Myocyte (in vitro differentiated cells): ENCODE measurements at places on chromosomes 16 and 17.

DNA sequence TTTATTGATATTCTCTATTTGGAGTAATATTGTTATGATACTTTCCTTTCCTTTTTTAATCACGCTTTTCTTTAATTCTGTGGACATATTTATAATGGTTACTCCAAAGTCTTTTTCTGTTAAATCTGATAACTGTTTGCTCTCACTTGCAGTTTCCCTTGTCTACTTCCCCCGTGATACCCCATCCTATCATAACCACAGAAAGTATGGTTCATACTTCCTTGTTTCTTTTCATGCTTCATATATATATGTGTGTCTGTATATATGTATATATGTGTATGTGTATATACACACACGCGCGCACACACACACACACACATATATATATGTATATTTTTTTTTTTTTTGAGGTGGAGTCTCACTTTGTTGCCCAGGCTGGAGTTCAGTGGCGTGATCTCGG, 23.5 kb downstream of the SPECC1 start:
- no peak for DNase-seq

GRCh38 chr17:31527606-31528005, 136.1 kb downstream of the RAB11FIP4 start:
- DNase-seq = no peak

DNA sequence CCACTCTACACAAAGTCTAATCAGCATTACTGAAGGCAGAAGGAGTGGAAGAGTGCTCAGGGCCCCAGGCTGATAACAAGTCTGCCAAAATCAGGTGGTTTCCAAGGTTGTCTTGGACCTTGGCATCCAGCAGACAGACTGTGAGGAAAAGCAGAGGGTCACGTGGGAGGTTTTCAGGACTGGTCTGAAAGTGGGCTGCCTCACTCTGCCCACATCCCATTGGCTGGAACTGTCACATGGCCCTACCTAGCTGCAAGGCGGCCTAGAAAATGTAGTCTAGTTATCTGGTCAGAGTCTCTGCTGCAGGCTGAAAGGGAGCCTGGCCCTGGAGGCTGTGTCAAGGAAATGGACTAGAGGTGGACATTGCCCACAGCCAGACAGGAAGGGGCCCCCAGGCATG, 310.7 kb upstream of the ASIC2 start:
- DNase-seq = no peak

GRCh38 chr16:80122115-80122514, 418.7 kb upstream of the DYNLRB2 start:
- no peak for DNase-seq

DNA sequence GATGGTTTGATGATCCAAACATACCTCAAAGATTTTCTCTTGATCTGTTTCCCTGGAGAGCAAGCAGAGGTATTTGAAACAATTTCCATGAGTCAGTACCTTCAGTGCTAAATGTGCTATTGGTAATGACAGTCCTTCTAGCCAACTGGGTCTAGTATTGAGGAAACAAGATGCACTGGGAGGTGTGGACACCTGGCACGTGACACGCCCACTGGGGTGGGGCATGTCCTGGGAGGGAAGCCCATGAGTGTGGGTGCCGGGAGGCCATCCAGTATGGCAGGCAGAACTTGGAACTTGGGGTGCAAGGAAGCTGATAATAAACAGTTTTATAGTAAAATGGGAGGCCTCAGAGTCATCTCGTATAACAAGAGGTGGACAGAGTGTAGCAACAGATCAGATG, 17.9 kb upstream of the AKAP1 start:
- DNase-seq = peak; percentile 17

GRCh38 chr17:78908426-78908825, 5.4 kb upstream of the CEP295NL start:
- DNase-seq = no peak

DNA sequence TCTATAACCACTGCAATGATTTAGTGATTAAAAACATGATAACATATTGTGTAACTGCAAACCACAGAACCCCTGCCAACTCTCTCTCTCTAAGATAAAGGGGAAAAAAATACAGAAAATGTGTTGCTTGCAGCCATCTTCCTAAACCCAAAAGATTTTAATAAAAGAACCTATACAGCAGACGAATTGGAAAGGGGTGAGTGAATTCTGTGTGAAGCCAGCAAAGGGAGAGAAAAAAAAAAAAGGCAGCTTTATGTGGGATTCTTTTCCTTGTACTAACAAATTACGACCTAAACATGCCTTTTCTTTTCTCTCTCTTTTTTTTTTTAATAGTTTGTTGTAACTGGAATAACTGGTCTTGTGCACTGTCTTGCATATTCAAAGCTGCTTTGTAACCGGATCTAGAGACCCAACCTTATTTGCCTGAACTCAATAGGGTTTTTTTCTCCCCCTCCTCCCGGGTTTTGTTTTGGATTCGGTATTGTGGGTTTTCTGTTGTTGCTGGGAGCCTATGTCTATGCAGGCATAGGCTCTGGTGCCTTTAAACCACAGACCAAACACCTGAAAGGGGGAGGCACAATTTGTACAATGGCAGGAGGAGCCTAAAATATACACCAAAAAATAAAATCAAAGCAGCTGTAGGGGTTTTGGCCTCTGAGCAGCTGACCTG, 7.0 kb upstream of the ZFHX3 start:
- peak; percentile 61 for DNase-seq

GRCh38 chr16:19523184-19523558, 571 bp upstream of the CCP110 start:
- DNase-seq = no peak

DNA sequence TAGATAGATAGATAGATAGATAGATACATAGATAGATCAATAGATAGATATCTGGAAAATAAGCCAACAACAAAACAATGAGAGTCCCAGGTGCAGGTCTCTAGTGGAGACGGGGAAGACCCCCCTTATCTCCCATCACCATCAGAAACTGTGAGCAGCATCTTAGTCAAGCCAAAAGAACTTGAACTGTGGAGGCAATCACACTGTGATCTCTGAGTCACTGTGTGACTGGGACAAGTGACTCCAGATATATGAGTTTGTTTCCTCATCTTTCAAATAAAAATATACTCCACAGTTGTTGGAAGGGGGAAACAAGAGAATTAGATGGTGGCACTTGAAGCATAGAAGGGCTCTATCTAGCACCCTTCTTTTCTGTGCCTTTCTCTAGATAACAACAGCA, 42.1 kb downstream of the NOG start:
- no peak for DNase-seq

GRCh38 chr17:1076299-1076981, 79.5 kb downstream of the TIMM22 start:
- peak; percentile 68 for DNase-seq

DNA sequence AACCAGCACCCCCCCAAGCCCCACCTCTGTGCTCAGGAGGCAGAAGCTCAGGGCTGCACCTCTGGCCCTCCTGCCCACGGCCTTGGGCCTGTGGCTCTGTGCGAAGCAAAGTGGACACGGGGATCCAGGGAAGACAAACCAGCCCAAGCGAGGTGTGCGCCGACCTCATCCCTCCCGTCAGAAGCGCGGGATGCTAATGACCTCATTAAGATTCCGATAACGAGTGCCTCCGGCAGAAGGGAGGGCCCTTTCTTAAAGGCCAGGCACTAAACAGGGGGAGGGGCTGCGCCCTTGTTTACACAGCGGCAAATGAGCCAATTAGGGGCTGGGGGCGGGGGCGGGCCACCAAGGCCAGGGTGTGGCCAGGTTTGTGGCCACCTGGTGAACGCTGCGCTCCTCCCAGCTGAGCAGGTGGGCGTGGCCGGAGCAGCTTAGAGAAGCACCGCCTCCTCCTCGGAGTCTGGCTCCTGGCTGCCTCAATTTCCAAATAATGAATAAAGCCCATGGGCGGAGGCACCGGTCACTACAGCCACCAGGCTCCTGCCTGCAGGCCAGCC, 3.2 kb downstream of the CBX4 start:
- no peak for DNase-seq

GRCh38 chr16:52056259-52056658, 490.7 kb downstream of the TOX3 start:
- DNase-seq = no peak

DNA sequence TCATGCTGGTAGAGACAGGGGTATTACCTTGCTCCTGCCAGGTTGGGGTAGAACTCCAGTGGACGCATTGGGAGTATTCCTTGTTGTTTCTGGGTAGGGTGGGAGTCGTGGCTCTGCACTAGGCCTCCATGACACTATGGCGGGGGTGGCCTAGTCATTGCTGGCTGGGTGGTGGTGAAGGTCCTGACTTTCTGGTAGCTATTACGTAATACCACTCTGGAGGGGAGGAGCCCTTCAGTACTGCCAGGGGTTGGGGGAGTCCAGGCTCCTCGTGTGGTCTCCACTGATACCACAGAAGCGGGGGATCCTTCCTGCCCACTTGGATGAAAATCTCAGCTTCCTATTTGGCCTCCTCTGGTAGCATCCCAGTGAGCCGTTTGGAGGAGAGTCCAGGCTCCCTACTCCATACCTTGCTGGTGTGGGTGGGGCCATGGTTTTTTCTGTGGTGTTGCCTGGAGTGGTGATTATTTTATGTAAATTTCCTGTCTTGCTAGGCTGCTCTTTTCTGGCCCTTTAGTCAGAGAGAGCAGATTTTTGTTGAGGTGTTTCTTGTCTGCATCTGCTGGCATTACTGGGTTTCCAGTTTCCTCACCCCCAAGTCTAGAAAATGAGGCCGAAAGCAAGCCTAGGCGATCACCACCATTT, 65.8 kb upstream of the GNG13 start:
- no peak for DNase-seq
